ENCODE measurements at places on chromosomes 13 and 19. TPM values are rescaled to one million over a fixed set of nuclear protein-coding genes. Genes with fewer than 3 reads are reported as not detected.
A peak's percentile ranks its signal among the peaks of the same experiment; 100 is the strongest.

- DNase-seq = no peak
These were observed 41.6 kb downstream of the IFT88 start for GRCh38 chr13:20608438-20609020.

GRCh38 chr19:677201-677600 lies 1.0 kb downstream of the FSTL3 start:
- peak; percentile 91 for DNase-seq

OR7A5 gene
- total RNA-seq = not detected

GRCh38 chr13:40271931-40272775 lies 394.3 kb downstream of the FOXO1 start:
- peak; percentile 86 for DNase-seq

CCNA1 gene
- total RNA-seq = 0.36 TPM

GRCh38 chr13:70568571-70568970 lies 460.3 kb upstream of the KLHL1 start:
- DNase-seq = no peak

PEG3 gene
- 11.6 TPM for total RNA-seq

DNA sequence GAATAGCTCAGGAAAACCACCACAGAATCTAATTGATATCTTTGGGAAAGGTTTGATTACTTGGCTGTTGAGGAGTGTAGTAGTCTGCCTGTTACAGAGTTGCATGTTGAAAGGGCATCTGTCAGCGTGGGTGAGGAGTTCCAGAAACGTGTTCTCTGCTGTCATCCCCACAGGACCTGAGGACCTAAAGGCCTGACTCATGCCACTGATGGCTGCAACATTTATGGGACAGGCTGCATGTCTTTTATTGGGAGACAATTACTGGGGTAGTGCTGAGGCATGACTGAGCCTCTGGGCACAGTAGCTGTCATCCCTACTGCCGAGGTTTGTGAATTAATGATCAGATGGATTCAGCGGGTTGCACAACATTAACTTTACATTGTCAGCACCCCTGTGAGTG lies 525.9 kb downstream of the GPC6 start:
- DNase-seq = no peak

ALOX5AP gene
- total RNA-seq = 37.7 TPM

- DNase-seq = no peak
These were observed 55.1 kb downstream of the GPR180 start for GRCh38 chr13:94656766-94657165.

DMPK gene
- total RNA-seq = 215 TPM

GRCh38 chr13:24148414-24149235 lies 11.9 kb upstream of the SPATA13 start:
- no peak for DNase-seq

OLFM4 gene
- 1.3 TPM for total RNA-seq

GRCh38 chr13:31675440-31675953 lies 63.8 kb upstream of the RXFP2 start:
- DNase-seq = no peak

DNA sequence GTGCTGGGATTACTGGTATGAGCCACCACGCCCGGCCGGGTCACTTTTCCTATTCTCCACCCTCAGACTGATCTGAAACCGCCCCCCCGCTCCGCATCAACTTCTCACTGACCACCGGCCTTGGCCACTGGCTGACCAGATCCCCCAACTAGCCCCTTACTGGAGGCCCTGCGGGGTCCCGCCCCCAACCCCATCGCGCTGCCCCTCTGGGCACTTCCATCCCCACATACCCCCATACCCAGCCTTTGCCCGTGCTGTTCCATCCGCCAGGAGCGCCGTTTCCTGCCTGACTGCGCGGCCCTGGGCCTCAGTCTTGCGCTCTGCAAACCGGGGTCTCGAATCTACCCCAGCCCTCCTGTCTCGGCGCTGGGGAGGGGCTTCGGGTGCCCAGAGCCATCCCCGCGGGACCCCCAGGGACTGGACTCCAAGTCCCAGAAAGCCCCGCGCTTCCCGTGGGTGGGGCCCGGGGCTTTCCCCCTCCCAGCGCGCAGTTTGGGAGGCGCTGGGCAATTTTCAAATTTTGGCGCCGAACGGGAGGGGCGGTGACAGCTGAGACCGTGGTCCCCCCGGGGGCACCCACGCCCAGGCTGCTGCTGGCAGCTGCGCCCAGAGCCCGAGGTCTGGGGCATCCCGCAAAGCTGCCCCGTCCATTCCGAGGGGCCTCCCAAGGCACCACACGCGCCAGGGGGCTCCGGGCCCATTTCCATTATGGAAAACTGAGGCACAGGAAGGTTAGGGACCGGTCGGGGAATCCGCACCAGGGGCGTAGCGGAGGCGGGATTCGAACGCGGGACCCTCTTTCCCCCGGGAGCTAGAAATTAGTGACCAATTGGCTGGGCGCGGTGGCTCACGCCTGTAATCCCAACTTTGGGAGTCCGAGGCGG lies 5.2 kb upstream of the LMNB2 start:
- peak; percentile 87 for DNase-seq

DNA sequence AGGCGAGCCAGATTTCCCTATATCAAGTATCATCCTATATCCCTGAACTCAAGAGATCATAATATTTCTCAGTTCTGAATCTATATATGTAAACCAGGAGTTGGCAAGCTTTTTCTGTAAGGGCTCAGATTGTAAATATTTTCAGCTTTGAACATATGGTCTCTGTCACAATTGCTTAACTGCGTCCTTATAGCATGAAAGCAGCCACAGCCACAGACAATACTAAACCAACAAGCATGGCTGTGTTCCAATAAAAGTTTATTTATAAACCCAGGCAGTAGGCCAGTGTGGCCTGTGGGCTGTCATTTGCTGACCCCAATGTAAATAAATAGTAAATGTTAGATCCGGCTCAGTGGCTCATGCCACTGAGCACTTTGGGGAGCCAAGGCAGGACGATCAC lies 12.2 kb upstream of the MYH14 start:
- no peak for DNase-seq

- no peak for DNase-seq
These were observed 10.3 kb upstream of the EDNRB start for GRCh38 chr13:77928909-77929308.

All from aorta (tissue), 5 donors.